Skin of body (tissue), 3 donors: ENCODE measurements at places on chromosomes 12 and 14. TPM values are rescaled to one million over a fixed set of nuclear protein-coding genes. Genes with fewer than 3 reads are reported as not detected.
A peak's percentile ranks its signal among the peaks of the same experiment; 100 is the strongest.

DNA sequence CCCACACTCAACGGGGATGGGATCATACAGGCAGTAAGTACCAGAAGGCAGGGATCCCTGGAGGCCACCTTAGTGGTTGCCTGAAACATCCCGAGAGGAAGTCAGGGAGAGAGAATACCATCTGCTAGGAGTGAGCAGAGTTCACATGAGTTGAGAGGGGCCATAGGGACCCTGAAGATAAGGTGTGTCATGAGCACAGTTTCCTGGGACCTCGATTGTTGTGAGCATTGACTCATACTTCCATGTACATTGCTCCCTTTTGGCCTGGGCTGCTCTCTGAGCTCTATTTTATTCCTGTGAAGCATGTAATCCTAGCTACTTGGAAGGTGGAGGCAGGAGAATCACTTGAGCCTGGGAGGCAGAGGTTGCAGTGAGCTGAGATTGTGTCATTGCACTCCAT lies 120.5 kb downstream of the TBC1D30 start:
- no peak for DNase-seq

- no peak for DNase-seq
Measured at GRCh38 chr12:75011120-75011519, 198.5 kb downstream of the KCNC2 start.

DNA sequence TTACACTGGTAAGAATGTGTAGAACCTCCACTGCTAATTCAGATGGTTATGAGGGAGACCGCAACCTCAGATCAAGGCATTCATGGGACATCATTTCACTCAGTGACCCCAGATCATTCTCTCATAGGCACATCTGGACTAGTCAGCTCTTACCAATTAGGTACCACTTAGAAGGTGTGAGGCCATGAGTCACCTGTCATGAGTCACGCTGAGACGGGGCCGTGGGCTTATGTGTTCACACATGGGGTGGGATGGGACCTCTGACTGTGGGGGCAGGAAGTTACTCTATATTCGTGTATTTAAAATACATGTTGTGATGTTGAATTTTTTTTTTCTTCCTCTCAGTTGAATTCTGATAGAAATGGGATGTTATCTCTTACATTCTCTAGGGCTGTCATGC lies 55.9 kb downstream of the CCDC92 start:
- DNase-seq = no peak

DNA sequence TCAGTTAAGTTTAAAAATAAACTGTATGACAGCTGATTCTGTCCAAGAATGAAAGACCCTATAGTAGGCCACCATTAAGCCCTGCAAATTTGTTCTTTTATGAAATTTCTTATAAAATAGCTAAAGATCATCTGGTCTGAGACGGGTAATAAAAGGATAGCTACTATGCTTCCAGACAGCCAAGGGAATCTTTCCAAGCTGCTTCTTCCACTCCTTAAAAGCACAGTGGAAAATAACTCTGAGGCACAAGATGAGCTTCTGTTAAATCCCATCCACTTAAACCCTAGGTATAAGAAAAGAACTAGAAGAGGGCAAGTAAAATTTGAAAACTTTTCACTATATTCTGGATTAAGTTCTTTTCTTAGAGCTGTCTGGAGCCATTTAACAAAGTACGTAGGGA lies 194.3 kb downstream of the CAPZA3 start:
- DNase-seq = peak; percentile 36

DNA sequence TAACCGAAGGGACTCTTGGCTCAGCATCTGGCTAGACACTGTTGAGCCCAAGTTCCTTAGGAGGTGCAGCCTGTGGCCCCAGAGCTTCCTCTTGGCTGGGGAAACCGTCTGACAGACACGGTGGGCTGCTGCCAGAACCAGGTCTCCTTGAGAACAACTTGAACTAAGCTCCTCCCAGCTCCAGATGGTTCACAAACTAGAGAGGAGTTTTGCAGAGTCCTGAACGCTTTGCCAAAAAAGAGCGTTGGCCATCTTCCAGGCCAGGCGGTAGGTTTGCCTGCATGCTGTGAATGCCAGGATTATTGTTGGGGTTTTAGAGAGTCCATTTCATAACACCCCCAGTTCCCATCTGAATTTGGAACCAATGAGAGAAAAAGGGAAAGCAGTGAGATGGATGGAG lies 399.8 kb downstream of the RGS6 start:
- no peak for DNase-seq

- DNase-seq = no peak
Measured at GRCh38 chr12:19031032-19031431, 98.5 kb upstream of the PLEKHA5 start.

DNA sequence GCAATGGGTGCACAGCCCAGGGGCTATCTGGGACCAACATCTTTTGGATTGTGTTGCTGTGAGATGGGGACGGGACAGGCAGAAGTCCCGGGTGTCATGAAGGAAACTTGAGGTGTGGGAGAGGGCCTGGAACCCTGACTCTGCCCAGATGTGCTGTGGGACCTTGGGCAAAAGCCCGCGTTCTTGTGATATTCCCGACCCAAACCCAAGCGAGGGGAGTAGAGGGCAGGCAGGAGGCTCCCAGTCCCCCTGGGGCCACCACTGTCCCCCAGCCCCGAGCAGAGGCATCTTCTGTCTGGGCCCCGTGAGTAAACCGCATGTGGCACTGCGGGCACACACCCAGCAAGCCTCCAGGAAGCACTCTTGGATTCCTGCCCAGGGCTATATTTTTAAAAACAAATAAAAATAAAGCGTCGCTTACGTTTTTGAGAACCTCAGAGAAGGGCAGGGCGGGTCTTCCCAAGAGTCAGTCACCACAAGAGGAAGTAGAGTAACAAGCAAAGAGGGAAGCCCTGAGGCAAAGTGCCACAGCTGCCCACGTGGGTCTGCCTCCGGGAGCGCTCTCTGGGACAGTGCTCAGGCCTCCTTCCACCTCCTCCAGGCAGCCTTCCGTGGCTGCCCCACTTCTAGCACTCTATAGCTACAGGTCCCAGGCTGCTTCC lies 39.5 kb downstream of the BEGAIN start:
- DNase-seq = no peak

DNA sequence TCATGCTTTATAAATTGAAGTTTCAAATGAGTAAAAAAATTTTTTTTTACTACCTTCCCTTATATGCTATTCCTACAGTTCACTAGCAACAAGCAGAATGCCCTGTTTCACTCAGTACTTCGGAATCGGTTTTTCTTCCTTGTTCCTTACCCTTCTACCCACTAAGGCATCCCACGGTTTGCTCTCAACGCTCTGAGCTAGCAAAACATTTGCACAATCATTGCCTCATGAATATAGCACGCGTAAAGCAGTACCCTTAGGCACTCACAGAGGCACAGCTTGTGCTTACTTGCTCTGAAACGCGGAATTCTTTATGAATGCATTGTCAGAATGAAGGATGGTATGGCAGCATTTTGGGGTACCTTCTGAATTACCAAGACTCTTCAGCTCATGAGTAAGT lies 45.0 kb downstream of the PPP1R13B start:
- DNase-seq = no peak

- DNase-seq = no peak
Measured at GRCh38 chr14:61994589-61994988, 232.4 kb downstream of the SNAPC1 start.

DNA sequence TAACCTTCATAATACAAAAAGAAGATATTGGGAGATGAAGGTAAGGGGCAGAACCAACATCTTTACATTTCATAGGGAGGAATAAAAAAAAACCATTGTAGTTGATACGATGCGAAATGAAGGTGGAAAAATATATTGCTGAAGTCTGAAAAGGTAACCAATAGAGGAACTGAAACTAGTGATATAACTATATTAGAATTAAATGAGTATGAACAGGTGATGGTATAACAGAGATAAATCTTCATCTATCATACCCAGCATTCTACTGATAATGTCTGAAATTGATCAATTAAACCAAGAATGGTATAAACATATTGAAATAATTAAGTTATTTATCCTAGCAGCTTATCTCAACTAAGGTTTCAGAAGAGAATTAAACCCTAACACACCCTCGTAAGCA lies 332.1 kb downstream of the NELL2 start:
- no peak for DNase-seq

GRCh38 chr12:130880411-130880885 lies 8.6 kb downstream of the RAN start:
- DNase-seq = no peak

GRCh38 chr12:121284551-121285390 lies 11.7 kb downstream of the CAMKK2 start:
- no peak for DNase-seq

- DNase-seq = no peak
Measured at GRCh38 chr14:55749946-55750345, 169.9 kb downstream of the KTN1 start.

- DNase-seq = no peak
Measured at GRCh38 chr14:94998685-94999084, 158.6 kb downstream of the DICER1 start.

- DNase-seq = no peak
Measured at GRCh38 chr14:90118027-90118426, 56.2 kb downstream of the KCNK13 start.

DNA sequence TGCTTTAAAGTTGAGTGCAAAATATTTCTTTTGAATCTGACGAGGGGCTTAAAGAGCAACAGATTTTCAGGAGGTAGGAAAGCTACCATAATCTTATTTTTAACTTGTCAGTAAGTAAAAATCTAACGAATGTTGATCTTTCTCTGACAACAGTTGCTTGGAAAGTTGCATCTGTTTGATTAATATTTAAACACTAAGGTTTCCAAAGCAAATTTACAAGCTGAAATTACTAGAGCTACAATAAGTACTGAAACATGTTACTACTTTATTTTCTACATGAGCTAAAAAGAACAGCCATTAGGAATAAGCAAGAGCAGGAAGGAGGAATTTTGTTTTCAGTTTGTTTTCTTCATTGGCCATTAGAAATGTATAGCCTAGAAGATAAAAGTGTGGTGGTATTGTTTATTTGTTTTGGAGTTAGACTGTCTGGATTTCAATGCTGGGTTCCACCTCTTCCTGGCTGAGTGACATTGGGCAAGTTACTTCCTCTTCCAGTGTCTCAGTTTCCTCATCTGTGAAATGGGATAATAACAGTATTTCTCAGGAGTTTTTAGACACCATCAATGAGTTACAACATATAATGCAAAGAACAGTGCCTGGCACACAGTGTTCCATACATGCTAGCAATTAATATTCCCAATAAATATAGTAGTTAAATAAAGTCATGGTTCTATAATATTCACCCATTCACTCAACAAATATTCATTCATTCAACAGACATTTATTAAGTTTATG lies 87.9 kb upstream of the FLRT2 start:
- no peak for DNase-seq

DNA sequence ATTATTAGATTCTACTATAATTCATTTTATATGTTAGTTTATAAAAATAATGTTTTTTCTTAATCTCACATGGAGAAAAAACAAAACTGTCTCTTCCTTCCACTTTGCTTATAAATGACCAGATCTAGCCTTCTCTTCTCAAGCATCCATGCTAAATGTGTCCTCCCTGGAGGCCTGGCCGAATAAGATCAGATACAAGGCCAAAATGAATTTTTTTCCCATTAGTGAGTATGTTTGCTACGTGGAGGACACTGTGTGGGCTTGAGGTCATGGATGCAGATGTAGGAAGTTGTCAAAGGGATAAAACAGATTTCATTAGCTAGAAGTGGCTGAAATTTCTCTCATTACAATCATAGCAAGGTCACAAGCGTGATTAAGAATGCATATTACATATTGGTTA lies 1244.9 kb upstream of the SEL1L start:
- DNase-seq = peak; percentile 60

GRCh38 chr14:101072945-101073597 lies 169.5 kb upstream of the RTL1 start:
- peak; percentile 24 for DNase-seq

GRCh38 chr12:5294274-5295070 lies 137.4 kb upstream of the NTF3 start:
- no peak for DNase-seq

GRCh38 chr14:89634037-89634436 lies 217.0 kb upstream of the FOXN3 start:
- no peak for DNase-seq

- no peak for DNase-seq
Measured at GRCh38 chr12:19277711-19278110, 148.2 kb downstream of the PLEKHA5 start.

CLEC6A gene
- total RNA-seq = not detected

ST8SIA1 gene
- total RNA-seq = 6.0 TPM

CABP1 gene
- total RNA-seq = 1.3 TPM

HSP90AA1 gene
- total RNA-seq = 339 TPM

SRRM4 gene
- 0.10 TPM for total RNA-seq

TPH2 gene
- not detected for total RNA-seq

RBP5 gene
- total RNA-seq = 1.4 TPM

RESF1 gene
- total RNA-seq = 37.6 TPM
